Left cardiac atrium (tissue), 4 donors: ENCODE measurements at places on chromosomes 7 and 10.

DNA sequence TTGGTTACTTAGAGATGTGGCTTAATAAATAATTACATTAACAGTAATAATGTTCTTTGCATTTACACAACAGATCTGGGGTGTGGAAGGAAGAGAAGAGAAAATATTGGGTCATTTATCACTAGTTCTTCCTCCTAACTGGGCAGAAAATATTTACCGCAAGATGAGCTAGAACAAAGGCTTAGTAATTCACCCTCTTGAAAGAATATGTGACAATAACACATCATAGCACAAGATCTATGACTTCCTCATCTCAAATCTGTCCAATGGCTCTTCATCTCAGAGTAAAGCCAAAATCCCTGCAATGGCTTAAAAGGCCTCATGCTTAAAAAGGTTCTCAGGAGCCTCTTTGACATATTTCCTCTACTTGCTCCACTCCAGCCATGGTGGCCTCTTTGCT is 178.6 kb downstream of the ZNF438 start:
- DNase-seq: no peak

DNA sequence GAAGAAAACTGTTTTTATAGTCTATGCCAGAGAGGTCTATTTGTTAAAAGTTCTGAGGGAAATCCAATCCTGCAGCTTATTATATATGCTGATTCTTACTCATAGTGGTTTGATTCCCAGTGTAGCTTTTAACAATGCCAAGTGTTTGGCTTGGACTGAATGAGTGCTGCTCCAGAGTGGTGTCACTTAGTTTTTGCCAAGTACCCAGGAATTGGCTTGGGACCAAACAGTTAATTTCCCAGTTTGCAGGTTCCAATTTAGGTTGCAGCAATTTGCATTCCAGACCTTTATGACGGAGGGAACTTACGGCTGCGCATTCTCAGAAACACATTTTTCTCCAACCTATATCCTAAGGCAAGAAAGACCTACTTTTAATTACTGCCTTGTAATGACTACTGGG is 32.4 kb downstream of the NSUN6 start:
- no peak for DNase-seq

DNA sequence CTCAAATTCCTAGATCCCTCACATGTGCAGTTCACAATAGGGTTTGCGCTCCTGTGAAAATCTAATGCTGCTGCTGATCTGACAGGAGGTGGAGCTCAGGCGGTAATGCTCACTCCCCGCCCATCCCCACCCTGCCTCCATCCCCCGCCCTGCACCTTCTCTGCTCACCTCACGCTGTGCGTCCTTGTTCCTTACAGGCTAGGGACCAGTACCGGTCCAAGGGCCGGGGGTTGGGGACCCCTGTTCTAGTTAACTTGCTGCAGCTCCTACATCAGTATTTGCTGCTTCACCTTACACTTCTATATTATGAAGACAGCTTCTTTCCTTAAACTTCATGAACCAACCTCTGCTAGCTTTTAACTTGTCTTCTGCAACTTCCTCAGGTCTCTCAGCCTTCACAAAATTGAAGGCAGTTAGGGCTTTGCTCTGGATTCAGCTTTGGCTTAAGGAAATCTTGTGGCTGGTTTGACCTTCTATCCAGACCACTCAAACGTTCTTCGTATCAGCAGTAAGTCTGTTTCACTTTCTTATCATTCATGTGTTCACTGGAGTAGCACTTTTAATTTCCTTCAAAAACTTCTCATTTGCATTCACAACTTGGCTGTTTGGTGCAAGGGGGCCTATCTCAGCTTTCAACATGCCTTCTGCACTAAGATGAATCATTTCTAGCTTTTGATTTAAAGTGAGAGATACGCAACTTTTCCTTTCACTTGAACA is 1.7 kb upstream of the TNKS2 start:
- no peak for DNase-seq

DNA sequence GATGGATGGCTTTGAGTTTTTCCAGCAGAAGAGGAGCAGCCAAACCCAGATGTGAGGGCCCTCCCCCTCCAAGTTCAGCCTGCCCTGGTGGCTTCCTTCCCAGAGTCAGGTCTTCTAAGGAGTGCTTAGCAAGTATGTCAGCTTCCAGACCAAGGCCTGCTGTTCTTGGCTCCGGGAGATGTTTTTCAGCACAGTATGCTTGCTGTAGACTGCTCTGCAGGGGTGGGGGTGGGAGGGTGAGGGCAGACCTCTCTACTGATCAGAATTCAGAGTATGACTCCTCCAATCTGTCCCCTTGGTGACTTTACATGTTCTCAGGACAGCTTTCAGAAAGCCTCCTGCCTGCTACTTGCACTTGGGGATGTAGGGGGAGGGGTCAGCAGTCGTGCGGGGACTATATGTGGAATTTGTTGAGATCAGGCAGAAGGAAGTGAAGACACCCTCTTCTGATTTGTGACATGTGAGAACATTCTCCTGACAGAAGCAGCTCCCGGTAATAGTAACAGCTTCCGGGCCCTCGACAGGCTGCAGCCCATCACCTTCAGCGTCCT is 516.4 kb upstream of the ZMIZ1 start:
- DNase-seq: peak; percentile 63

DNA sequence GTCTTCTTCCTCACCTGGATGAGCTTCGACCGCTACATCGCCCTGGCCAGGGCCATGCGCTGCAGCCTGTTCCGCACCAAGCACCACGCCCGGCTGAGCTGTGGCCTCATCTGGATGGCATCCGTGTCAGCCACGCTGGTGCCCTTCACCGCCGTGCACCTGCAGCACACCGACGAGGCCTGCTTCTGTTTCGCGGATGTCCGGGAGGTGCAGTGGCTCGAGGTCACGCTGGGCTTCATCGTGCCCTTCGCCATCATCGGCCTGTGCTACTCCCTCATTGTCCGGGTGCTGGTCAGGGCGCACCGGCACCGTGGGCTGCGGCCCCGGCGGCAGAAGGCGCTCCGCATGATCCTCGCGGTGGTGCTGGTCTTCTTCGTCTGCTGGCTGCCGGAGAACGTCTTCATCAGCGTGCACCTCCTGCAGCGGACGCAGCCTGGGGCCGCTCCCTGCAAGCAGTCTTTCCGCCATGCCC is 4.3 kb downstream of the GPER1 start:
- no peak for DNase-seq

DNA sequence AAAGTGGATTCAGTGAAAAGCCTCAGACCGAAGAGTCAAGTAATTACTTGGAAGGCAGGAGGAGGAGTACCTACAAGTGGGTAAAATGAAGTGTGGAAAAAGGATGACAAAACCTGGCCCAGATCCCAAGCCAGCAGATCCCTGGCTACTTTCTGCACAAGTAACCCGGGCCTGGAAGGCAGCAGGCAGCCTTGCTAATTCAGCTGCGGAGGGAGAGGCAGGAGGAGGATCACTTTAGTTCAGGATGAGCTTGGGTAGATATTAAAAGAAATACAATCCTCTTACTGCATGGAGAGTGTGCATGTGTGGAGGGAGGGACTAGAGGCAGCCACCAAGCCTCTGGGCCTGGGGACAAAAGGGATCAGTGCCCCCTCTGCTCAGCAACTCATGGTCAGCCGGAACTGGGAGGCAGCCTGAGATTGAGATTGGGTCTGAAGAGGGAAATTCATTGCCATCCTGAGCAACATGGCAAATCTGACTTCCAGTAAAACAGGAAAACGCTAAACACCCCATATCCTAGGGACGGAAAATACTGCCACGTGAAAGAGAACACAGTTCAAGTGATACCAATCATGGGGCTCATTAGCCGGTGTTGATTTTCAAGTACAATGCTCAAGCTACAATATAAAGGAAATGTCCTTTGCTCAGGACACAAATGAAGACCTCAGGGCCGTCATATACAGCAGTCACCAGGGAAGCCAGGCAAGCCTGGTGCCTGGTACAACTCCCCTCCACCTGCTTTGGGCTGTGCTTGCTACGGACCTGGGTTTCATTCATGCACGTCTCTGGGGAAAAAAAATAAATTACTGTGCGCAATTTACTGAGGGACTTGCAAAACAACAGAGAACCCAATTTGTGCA is 1.3 kb downstream of the AMPH start:
- no peak for DNase-seq

DNA sequence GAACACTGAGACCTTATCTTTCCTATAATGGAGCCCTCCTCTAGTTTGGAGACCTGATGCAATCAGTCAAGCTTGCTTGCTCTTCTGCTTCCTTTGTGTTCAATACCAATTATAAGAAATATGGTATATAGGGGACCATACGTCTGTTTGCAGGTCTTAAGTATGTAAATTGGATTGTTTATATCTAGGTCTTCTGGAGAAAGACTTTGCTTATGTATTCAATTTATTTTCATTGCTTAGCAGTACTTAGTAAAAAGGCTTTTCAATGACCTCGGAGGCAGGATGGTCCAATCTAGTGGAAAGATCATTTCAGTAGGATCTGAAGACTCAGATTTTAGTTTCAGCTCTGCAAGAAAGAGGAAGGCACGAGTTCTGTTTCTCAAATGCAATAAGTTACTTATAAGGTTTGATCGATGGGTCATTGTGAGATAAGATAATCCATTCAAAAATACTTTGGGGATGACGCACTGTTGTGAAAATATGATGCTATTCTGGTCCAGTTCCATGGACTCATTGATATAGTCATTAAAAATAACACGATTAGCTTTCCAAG is 571.6 kb downstream of the SH2D4B start:
- no peak for DNase-seq

DNA sequence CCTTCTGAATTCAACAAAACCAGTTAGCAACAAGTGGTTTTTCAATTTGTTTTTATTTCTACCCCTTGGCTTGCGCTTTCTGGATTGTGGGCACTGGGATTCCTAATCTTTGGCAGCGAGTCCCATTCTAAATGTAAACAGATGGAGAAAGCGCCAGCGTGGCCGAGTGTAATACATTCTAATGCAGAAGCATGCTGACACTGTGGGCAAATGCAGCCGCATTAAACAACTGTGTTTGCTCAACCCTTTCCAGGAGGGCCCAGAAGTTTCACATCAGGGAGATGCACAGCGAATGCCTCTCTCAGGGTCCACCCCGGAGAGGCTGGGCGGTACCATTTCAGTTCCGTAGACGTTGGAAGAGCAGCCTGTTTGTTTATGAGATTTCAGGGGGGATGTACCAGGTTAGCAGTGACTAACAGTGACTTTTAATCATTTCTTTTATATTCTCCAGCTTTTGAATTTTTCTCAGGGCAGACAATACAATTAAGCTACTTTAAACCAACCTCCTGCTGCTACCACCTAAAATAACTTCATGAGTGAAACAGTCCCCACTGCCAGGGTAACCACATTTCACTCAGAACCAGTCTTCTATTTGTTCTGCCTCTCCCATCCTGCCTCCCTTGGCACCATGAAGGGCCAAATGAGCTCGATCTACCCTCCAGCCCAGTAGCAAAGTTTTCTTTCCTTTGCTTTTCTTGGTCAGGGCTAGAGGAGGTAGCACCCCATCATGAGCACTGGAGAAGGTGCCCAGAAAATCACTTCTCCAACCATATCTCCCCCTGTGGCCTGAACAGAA is 164.2 kb upstream of the ITGB1 start:
- no peak for DNase-seq

DNA sequence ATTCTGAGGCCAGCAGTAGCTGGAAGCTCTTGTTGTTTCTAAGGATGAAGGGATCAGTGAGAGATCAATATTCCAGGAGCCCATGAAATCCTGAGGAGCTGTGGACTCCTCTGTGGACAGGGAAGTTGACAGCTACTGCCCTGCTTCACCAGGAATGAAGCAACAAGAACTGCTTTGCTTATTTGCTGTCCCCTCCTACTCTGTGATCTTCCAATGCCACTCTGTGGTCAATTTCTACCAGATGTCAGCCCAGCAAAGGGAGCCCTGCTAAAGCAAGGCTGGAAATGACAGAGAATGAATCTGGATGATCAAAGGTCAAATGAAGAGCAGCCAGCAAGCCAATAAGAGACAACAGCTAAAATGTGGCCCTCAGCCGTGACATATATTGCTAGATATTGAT is 227.5 kb upstream of the CHRM2 start:
- DNase-seq: no peak

DNA sequence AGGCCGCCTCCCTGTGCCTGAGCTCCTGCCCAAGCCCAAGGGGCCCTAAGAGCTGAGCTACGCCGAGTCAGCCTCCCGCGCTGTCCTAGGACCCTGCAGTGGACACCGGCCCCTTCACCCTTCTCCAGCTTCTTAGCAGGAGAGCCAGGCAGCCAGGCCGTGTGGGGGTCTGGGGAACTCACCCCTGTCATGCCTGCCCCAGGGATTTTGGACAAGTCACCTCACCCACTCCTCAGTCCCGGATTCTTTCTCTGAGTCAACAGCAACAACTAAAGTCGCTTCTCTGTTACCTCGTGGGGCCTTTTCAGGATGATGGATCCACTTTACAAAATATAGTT is 79.3 kb downstream of the MKI67 start:
- DNase-seq: no peak

DNA sequence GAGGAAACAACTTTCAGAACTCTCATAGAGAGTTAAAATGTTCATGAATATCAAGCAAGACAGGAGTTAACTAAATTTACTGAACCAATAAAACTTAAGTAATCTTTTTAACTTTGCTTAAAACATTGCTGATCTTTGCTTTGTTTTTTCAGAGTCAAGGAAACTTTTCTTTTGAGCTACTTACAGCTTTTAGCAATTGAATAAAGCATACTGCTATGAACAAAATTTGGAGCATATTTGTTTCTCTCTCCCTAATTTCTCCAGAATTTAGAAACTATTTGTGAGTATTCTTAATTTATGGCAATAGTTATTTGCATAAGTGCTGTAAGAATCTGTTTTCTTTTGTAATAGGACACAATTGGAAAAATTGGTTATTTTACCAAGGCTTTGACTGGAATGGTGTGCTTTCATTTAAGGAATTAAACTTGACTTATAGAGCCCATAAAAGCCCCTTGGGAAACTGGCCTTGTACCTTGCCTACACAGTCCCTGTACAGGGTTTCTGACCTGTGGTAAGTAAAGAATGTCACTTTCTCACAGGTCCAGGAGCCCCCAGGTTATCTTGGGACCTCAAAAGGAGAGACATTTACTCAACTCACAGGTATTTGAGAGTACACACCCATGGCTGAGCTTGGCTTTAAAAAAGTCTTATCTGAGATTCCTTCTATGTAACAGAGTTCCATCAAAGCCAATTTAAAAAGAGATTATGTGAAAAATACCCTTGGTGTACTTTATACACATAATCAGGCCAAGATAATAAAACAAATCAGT is 23.3 kb upstream of the KIAA1549 start:
- no peak for DNase-seq

- DNase-seq: no peak
These were observed 13.8 kb upstream of the ARHGAP12 start for GRCh38 chr10:31942435-31942834.

GRCh38 chr10:128050121-128050516 is 76.1 kb downstream of the MKI67 start:
- no peak for DNase-seq
